ENCODE measurements at places on chromosomes 11 and 22.

DNA sequence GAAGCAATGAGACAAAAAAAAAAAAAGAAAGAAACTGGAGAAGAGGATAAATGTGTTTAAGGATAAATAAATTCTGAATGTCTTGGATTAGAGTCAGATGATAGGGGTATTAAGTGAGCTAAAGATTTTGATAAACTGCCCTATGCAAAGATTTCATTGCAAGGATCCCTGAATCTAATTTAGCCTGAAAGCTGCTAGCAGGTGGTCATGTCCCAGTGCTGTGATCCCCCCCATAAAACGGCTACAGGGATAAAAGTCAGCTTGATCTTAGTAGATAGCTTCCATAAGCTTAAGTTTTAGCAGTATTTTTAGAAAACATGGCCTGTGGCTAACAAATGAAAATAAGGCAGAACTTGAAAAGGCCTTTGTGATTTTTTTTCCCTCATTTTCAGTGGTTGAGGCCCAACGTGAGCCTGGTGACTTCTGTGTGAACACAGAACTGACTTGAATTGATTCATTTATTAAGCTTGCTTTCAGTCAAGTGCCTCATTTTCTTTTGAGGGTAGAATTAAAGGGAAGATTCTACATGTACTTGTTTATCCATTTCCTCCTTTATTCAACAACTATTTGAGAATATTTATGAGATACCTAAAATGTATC, 44.5 kb downstream of the CD44 start:
- DNase-seq = no peak

GRCh38 chr11:17458268-17458667, 18.4 kb downstream of the ABCC8 start:
- no peak for DNase-seq

DNA sequence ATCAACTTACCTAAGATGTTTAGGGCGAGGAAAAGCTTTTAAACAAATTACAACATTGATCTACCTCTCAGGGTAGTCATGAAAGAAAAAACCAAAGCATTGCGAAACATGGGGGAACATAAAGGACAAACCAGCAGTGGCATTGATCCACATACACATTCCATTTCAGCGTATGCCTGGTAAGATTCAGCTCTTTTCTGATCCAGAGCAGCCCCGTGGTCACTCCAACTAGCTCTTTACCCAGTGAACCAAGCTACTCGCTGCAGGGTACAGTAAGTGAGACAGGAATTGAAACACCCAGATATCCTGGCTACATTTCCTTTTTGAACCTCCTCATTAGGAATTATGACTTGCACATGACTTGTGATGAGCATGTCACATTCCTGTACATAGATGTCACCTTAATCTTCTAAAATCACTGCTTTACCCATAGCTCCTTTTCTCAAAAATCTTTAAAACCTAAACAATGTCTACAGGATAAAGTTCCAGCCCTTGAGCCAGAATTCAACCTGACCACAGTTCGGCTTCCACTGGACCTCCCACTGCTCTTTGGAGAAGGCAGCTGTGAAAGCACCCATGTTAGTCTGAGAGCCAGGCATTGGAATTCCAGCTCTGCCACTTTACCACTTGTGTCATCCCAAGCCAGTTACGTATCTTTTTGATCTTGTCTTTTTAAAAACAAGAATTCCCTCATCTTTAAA, 42.9 kb upstream of the AKIP1 start:
- peak; percentile 67 for DNase-seq

- DNase-seq = peak; percentile 24
These were observed 831.2 kb upstream of the CCDC90B start for GRCh38 chr11:84117394-84117793.

- peak; percentile 64 for DNase-seq
These were observed 231.2 kb downstream of the NTM start for GRCh38 chr11:131601586-131601985.

DNA sequence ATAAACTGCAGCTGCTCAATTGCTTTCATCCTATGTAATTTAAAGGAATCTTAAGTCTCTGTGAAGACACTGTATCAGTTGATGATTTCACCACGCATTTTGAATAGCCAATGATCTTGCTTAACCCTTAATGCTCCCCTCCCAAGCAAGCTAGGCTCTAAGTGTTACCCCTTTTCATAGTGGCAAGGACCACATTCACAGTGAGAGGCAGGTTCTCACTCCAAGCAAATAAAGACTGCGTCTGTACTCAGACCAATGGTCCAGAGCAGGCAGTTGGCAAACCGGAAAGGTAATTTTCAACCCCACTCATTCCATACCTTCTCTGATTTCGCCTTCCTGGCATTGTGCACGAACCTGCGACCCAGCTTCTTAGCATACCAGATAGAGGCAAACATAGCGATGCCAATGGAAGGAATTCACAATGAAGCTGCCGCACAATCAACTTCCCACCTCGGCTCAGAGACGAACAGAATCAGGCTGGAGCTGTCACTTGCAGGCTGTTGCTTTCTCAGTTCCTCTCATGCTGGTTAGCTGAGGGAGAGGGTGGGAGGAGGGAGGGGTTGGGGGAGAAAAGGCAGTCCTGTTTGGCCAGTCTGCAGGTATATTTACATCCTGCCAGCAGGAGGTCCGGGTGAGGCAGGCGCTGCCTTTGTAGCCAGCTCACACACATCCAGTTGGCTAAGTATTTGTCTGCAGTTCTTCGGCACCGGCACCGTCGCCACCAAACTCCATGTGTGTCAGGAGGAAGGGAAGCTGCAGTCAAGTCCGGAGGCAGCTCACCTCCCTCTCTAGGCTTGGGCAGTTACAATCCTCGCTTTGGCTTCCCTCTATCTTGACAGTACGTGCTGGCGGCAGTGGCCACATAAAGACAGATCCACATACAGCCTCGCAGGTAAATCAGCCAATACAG, 1151.2 kb upstream of the CCDC90B start:
- DNase-seq = peak; percentile 8

DNA sequence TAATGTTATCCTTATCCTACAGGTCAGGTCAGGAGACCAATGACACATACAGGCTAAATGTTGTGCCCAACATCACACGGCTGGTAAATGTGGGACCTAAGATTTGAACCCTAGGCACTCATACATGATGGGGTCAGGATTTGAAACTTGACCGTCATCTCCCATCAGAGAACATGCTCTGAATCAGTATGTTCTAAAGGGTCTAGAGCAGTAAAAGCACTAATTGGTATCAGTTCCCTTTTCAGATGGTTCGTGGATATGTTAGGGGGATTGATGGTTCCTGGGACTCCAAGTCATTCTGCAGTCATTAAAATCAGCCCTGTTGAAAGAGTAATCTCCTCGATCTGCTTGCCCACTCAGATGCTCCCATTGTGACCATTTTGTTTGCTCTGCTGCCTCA, 65.5 kb downstream of the BMAL1 start:
- no peak for DNase-seq

DNA sequence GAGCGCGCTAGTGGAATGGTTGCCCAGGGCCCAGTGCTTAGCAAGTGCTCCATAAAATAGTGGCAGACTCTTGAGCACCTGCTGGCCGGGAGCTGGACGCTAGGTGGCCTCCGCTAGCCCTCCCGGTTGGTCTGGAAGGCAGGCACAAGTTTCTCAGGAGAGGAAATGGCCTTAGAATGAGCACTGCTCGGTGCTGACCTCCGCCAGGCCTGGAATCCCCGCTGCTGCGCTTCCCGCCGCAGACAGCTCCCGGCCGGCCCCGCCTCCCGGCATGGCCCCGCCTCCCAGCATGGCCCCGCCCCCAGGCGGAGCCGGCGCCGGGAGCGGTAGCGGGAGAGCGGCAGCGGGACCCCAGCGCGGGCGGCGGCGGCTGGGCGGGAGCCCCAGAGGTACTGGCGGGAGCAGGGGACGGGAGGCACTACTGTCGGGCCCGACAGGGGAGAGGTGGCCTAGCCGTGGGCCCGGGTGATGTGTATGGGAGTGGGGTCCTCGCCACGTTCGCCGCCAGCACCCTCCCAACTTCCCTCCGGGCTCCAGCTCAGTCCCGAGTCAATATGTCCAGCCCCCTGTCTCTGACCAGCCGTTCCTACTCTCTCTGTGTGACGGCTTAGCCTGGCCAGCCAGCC, at the start of gene SIPA1:
Gene SIPA1 (plus strand): TSS at position 308 of the 626 bp plus-strand sequence. CDS start 2,821 bp downstream, outside the sequence.
- DNase-seq = peak; percentile 76

- peak; percentile 66 for DNase-seq
These were observed 731.1 kb upstream of the LUZP2 start for GRCh38 chr11:23765682-23766252.

- no peak for DNase-seq
These were observed 123.4 kb downstream of the CYP2R1 start for GRCh38 chr11:14768526-14769188.

Measured in fibroblast of skin of right biceps (primary cell).